ENCODE measurements at places on chromosomes 6 and 20.

DNA sequence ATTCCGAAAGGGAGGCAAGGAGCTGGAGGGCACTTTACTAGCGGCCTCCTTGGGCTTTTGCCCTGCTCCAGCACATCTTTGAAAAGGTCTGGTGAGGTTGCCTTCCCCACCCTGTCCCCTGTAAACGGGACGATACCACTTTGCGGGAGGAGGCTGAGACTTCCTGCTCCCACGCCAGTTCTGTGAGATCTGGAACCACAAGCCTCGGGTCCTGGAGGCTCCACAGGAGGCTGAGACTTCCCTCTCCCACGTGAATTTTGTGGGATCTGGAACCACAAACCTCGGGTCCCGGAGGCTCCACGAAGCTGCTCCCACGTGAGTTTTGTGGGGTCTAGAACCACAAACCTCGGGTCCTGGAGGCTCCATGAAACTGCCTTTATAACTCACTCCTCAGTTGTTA, 209.3 kb downstream of the DLL1 start:
- DNase-seq = no peak

DNA sequence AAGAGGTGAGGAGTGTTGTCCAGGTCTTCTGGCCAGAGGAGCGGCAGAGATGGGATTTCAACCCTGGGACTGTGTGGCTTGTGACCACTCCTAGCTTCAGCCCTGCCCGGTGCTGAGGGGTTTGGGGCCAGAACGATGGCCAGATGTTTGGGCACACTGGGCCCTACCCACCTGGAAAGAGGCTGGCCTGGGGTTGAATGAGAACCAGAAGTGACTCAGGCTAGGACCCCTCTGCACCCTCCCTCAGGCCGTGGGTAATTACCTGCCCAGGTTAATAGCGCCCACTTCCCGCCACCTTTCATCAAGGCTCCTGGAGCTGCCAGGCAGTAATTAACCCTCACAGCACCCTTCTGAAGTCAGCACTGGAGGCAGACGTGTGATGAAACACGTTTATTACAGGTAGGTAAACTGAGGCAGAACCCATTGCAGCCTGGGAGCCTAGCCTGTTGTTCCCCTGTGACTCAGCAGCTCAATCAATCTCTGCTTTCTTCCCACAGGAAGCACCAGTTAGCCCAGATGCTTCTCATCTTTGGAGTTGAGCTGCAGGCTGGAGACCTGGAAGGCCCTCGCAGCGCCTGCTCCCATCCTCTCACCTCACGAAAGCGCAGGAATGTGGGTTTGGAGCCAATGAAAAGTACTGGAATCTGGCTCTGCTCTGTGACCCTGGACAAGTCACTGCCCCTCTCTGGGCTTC, 120.8 kb downstream of the CEBPB start:
- no peak for DNase-seq

- peak; percentile 25 for DNase-seq
Measured at GRCh38 chr6:108526739-108527174, 34.0 kb upstream of the FOXO3 start.

- DNase-seq = no peak
Measured at GRCh38 chr6:108671790-108672189, 111.1 kb downstream of the FOXO3 start.

DNA sequence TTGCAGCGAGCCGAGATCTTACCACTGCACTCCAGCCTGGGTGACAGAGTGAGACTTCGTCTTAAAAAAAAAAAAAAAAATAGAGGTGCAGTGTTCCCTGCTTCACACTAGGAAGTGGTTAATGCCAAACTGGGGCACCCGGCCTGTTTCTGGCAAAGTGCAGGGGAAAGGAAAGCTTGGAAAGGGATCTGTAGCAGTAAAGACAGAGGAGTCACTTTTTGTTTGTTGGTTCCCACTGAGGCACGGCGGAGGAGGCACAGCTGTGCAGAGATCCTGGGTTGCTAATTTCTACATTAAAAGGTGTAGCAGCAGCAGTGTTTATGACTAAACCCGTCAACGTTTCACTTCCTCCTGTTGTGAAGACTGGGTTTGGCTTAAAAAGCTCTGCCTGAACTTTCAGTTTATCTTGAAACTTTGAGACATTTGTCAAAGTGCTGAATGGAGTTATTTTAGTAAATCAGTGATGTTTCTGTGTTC, 125.6 kb downstream of the CARMIL1 start:
- peak; percentile 34 for DNase-seq

DNA sequence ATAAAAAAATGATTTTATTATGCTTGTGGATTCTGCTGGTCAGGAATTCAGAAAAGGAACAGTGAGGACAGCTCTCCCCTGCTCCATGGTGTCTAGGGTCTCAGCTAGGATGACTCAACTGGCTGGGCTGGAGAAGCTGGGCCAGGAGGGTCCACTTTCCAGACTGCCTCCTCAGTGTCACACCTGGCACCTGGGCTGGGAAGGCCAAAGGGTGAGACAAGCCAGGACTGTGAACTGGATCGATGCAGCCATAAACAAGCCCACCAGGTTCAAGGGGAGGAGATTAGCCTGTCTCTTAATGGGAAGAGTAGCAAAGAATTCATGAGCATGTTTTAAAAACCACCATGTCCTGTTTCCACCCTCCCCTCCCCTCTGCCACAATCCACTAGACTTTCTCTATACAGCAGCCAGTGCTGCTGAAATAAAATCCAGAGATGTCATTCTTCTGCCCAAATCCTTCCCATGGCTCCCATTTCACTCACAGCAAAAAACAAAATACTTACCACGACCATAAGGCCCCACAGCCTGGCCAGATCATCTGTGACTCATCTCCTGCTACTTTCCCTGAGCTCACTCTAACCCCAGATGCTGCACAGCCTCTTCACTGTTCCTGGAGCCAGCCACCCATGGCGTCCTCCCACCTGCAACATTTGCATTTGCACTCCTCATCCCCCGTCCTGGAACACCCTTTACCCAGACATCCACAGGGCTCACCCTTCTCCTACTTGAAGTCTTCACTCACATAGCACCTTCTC, 13.8 kb downstream of the SPTLC3 start:
- no peak for DNase-seq

GRCh38 chr6:54958446-54958845, 111.9 kb downstream of the FAM83B start:
- DNase-seq = no peak

DNA sequence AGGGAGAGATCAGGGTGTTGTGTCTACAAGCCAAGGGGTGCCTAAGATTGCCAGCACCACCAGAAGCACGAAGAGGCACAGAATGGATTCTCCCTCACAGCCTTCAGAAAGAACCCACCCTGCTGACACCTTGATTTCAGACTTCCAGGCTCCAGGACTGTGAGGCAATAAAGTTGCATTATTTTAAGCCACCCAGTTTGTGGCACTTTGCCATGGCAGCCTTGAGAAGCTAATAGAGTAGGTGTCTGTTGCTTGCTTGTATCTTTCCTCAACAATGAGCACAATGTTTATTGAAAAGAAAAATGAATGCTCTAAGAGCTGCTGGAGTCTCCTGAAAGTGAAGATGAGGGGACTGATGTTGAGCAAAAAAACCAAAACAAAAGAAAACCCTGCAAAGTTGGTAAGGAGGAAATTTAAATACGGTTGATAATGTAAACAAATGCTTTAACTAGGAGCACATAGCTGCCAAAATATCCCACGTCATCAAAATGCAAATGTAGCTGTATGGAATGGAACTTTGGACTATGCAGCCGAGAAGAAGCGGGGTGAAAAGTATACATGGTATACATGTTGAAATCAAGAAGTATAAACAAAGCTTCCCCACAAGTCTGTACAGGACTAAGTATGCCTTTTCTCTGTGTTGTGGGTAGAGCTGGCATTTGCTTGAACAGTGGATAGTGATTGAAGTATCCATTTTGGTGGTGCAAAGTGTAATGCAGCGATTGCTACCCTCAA, 8.0 kb downstream of the IL20RA start:
- DNase-seq = no peak

DNA sequence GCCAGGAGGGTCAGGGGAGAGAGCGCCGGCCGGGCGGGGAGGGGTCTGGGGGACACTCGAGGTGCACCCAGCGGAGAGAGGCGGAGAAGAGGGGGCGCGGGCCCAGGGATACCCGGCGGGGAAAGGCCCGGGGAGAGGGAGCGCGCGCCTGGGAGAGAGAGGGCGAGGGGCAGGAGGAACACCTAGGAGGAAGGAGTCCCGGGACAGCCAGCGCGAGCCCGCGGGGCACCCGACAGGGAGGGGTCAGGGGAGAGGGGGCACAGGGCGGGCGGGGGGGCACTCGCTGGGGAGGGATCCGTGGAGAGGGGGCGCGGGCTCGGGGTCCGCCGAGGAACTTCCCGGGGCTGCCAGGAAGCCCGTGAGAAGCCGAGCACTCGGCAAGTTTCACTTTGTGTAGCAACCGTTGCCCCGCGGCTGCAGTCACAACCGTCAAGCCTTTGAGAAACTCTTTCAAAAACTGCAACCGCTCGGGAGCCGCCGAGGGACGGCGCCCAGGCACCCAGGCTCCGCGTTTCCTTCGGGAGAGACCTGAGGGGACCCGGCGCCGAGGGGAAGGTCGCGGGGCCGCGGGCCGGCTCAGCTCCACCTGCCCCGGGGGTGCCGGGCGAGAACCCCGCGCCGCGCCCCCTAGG, 471 bp downstream of the EZR start:
- peak; percentile 77 for DNase-seq

GRCh38 chr6:14316651-14317386, 199.2 kb downstream of the CD83 start:
- no peak for DNase-seq

DNA sequence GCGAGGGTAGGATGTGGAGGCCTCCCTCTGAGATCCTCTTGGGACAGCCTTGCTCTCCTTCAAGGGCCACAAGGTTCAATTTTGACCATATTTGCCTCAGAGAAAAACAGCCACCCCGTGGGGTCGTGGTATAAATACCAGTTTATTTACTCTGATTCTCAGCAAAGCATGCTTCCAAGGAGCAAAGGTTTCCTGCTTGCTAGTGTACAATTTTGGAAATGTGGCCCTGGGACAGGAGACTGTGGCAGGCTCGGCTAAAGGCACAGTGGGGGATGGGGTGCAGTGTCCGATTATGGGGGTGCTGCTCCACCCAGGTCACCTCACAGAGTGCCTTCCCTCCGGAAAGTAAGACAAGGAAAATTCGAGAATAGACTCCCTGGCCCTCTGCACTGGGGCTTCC, 31.1 kb downstream of the RBM38 start:
- DNase-seq = no peak

DNA sequence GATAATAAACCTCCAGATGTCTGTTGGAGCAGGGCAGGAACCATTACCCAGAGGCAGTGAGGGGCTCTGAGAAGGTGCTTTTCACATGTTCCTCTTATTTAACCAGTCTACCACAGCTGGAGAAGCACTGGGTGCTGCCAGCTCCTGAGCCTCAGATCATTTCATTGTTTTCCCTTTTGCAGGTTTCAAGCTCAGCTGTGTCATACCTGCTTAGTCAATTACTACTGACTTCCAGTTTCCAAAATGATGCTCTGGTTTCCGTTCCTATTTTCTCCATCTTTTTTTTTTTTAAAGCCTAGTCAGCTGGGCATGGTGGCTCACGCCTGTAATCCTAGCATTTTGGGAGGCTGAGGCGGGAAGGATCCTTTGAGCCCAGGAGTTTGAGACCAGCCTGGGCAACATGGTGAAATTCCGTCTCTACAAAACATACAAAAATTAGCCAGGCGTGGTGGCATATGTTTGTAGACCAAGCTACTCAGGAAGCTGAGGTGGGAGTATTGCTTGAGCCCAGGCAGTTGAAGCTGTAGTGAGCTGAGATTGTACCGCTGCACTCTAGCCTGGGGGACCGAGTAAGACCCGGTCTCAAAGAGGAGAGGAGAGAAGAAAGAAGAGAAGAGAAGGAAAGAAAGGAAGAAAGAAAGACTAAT, 6.7 kb downstream of the FLOT1 start:
- DNase-seq = no peak

GRCh38 chr6:3911614-3912336, 62.6 kb downstream of the FAM50B start:
- no peak for DNase-seq

GRCh38 chr6:142763205-142763604, 181.8 kb downstream of the HIVEP2 start:
- DNase-seq = no peak

GRCh38 chr6:97280766-97281165, 2.2 kb downstream of the MMS22L start:
- no peak for DNase-seq

DNA sequence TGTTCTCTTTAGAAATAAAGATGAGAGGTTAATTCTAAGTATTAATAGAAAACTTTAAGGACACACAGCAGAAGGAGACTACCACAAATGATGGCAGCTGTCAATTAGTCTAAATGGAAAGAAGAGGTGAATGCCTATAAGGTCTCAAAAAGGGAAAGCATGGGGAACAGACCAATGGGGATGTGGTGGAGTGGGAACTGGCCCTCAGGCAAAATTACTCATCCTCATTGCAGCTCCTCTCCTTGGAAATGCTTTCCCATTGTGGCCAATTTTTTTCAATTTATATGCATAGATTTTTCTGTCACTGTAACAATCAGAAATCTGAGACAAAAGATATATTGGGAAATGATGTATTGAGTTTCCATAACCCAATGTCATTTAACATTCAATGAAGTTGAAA, 222.9 kb upstream of the DEFB112 start:
- DNase-seq = no peak

DNA sequence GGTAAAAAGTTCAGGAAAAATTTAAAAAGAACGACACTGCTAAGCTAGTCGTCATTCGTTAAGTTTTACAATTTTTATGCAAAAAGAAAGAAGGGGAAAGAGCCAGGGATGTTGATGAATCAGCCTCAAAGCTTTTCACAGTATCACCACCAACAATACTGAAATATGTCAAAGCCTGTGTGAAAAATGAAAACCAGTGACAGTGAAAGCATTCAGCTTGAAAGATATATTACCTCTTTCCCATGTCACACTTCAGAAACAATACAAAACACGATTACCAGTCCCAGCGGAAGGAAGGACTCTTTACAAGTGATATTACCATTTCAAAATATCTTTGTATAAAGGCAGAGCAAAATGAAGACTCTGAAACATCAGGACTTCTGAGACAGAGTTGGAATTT, 489.2 kb downstream of the EPHA7 start:
- no peak for DNase-seq

- no peak for DNase-seq
Measured at GRCh38 chr6:142251930-142252445, 49.8 kb upstream of the ADGRG6 start.

DNA sequence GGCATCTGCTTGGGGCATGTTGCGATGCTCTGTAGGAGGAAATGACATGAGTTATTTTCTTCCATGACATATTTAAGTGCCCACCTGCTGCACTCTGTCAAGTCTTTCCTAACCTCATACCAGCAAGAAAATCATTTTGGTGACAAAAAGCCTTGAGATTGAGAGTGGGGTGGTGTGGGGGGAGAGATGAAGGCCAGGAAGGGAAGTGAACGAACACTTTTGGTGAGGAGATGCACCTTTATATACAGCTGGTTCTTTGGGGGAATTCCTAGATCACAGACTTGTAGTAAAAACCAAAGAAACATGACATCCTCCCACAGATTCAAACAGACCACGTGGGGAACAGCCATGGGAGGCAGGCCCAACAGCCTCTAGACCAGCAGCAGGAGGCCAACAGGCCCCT, 26.1 kb downstream of the NCOA5 start:
- DNase-seq = no peak

GRCh38 chr6:64736421-64736950, 970.5 kb downstream of the EYS start:
- DNase-seq = no peak

- no peak for DNase-seq
Measured at GRCh38 chr6:41036186-41036585, 2.8 kb downstream of the UNC5CL start.

Data from CD4-positive, alpha-beta T cell treated with Interleukin-21 for 1 hour (primary cell).